ENCODE measurements at places on chromosomes 11 and 22. TPM values are rescaled to one million over a fixed set of nuclear protein-coding genes. Genes with fewer than 3 reads are reported as not detected.

DNA sequence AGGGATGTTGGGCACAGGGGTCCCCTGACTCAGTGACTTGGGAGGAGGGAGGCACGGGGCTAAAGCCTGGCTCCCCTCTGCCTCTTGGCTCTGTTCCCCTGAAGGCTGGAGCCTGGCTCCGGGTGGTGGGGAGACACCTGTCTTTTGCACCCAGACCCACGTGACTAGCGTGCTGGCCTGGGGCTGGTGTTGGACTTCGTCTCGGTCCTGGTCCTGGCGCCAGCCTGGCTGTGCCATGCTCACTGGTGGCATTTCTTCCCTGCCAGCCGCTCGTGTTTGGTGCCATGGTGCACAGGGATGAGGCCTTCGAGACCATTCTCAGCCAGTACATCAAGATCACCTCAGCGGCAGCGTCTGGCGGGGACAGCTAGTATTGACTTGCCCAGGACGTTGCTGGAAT lies 56.7 kb downstream of the GRAMD4 start:
- DNase-seq, result no peak

GRCh38 chr11:94400457-94400838 lies 771 bp downstream of the GPR83 start:
- DNase-seq, result no peak

DNA sequence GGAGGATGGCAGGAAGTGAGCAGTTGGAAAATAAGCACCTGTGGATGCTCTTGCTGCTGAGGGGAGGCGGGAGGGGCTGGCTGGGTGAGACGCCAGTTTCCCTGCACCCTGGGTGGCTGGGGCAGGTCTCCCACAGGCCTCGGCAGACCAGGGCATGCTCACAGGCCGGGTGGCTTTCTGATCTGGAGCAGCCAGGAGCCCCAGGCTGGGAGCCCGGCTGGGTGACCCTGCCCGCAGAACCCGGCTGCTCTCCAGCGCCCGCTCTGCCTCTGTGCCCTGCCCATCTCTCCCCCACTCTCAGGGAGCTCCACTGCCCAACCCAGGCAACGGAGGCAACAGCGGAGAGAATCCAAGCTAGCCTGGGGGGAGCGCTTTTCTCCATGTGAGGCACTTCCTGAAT lies 24.6 kb downstream of the DCPS start:
- no peak for DNase-seq

- no peak for DNase-seq
These were observed 16.9 kb upstream of the ANKK1 start for GRCh38 chr11:113370634-113371033.

- DNase-seq, result peak; percentile 80
These were observed 47.3 kb downstream of the NRXN2 start for GRCh38 chr11:64675450-64676260.

DNA sequence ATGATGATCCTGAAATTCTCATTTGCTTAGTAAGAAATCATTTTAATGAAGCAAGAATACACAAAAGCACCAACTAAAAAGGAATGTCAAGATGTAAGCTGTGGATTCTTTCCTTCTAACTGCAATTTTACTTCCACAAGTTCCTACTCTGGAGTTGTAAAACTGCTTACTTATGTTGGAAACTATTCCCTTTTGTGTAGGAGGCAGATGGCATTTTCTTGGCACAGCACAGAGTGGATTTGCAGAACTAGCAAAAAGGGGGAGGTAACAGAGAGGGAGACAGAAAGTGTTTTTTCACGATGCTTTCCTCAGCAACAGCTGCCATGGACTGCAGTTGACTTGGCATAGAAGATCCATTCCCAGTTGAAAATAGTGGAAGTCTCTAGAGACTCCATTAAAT lies 1112.0 kb upstream of the RAG2 start:
- DNase-seq, result no peak

DNA sequence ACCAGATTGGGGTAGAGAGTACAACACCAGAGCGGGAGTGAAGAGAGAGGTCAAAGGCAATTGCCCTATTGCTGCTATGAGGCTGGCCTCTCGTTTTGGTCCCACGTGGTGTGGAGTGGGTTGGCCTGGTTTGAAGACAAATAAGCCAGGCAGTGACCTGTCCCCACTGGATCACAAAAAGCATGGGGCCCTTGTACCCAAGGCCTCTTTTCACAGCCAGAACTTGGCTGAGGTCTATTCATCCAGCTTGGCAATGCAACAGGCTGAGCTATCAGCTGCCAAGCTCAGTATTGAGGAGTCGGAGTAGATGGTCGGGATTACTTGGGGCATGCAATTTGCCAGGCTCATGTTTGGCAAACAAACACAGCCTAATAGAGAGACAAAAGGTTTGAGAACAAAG lies 19.2 kb upstream of the GALNT18 start:
- DNase-seq, result no peak

GRCh38 chr11:7422544-7423331 lies 62.6 kb upstream of the OLFML1 start:
- DNase-seq, result no peak

DNA sequence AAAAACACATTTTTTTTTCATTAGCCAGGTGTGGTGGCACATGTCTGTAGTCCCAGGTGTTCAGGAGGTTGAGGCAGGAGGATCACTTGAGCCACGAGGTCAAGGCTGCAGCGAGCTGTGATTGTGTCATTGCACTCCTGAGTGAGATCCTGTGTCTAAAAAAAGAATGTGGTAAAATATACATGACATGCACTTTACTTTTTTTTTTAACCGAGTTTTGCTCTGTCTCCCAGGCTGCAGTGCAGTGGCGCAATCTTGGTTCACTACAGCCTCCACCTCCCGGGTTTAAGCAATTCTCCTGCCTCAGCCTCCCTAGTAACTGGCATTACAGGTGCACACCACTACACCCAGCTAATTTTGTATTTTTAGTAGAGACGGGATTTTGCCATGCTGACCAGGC lies 22.5 kb upstream of the CLDN5 start:
- DNase-seq, result no peak

- no peak for DNase-seq
These were observed 593.6 kb downstream of the ETS1 start for GRCh38 chr11:127993788-127994187.

DNA sequence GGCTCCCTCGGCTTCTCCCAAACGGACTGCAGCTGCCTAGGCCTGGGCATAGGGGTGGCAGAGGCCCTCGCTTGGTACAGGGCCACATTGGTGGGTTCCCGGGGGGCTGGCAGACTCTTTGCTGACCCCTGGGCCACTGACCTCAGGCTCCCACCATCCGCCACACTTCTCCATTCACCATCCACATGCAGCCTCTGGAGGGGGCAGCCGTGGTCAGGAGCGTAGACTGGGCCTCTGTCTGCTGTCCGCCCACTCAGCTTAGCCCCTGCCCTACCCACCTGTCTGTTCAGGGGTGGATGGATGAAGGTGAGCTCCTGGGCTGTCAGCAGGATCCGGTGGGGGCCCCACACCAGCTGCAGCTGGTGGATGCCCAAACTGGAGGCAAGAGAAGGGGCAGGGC lies 45.7 kb upstream of the LRRC32 start:
- DNase-seq, result no peak

DNA sequence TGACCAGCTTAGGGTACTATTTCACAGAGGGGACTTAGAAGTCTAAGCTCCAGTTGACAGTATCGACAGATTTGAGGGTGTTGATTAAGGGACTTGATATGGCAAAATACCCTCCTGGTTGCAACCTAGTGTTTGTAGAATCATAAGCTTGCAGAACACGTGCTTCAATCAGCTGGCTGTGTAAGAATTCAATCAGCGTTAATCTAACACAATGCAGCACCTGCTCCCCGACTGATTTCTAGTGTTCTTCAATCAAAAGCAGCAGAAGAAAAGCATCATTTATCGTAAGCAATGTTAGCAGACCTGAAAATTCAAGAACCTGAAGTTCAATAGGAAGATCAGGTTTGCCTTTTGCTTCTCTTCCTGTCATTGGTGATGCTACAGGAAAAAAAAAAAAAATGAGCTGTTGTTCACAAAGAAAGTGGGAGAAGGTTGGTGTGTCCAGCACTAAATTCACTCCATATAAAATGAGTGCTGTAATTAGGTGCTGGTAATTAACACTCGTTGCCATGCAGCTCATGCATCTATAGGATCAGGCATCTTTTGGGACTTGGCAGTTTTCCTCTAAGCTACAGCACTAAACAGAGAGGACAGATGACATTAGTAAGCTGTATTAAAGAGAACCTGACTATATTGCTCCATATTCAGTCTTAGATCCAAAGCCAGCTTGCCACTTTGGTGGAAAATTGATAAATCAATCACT lies 840.3 kb downstream of the OPCML start:
- no peak for DNase-seq

DNA sequence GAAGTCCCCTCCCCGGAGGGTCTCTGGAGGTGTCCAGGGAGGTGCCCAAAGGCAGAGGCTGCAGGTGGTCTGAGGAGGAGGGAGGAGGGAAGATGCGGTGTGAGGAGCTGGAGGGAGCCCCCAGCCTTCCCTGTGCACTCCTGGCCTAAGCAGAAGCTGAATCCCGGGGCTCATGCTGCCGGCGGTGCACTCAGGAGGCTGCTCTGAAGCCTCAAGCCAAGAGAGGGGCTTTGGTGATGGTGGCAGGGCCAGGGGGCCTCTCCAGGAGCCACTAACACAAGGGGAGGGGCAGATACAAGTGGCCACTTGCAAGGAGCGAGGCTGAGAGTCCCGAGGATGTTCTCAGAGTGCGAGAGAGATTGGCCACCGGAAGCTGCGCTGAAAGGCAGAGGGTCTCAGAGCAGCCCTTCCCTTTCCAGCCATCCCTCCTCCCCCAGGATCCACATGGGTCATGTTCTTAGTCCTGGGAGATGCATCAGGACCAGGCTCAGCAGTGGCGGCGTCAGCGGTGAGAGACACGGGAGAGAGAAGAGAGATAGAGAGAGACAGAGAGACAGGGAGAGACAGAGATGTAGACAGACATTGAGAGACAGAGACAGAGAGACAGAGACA lies 774 bp upstream of the MRGPRG start:
- no peak for DNase-seq

DNA sequence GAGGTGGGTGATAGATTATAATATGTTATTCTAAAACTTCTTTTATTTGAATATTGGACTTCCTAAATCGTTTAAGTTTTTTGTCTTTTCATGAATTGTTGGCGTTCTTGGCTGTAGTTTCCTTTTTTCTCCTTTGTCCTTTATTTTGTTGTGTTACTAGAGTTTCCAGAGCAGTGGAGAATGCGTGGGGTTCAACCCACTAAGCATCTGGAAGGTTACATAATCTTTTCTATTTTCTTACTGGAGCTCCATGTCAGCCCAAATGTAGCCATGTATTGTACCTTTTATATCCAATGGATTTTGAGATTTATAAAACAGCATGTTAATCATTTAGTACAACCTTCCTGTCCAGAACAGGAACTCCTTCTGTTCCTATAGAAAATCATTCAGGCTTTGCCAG lies 63.2 kb downstream of the PPP6R3 start:
- no peak for DNase-seq

DNA sequence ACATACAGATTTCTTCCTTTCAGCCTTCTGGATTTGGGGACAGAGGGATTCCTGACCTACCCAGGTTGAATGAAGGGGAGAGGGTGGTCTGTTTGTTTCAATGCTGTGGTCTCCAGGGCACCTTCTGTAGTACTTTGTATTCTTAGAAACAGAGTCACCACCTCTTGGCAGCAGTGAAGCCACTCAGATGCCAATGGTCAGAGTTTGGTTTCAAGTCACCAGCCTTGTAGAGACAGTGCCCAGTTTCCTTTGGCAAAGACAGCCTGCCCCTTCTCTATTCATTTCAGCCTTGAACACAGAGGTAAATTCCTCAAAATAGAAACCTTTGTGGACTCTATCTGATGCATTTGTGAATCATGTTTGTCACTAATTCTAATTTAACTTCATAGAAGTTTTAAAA lies 111.7 kb upstream of the RASSF10 start:
- DNase-seq, result peak; percentile 75

DNA sequence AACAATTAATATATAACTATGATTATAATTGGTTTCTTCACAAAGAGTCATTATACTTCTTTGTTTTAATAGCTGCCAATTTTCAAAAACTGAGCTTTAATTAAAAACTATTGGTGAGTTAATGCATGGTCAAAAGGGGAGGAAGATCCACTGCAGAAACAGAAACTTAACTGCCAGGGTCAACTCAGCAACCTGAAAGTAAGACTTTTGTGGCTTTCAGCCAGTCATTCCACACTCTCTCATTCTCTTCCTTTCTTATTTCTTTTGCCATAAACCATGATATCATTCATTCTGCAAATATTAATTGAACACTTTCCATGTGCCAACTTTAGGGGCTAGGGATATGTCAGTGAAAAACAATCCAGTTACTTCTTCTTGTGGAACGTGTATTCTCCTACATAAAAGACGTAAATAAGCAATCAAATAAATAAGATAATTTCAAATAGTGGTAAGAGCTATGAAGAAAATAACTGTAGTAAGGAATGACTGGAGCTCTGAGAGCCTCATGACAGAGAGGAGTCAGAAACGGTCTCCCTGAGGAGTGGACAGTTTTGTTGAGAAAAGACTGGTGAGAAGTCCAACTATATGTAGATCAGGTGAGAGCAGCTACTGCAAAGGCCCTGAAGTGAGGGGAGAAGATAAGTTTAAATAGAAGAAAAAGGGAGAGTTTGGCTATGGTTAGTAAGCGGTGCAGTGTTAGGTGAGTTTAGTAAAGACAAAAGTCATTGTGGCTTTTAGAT lies 130.5 kb downstream of the GRIA4 start:
- no peak for DNase-seq

DNA sequence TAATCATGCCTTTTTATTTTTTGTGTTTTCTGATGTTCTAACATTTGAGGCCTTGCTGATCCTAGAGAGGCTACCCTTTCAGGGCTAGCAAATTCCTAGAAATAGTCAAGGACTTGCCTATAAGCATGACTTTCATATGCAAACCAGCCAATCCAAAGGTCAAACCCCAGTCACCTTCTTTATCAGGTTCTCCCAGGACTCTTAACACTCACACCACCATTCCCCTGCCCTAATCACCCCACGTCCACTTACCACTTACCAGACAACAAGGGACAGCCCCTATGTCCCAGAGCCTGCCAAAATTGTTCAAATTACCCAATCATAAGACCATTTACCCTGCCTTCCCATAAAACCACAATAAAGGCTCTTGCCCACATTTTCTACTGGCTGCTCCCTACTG lies 1339.8 kb downstream of the LRRC4C start:
- no peak for DNase-seq

DNA sequence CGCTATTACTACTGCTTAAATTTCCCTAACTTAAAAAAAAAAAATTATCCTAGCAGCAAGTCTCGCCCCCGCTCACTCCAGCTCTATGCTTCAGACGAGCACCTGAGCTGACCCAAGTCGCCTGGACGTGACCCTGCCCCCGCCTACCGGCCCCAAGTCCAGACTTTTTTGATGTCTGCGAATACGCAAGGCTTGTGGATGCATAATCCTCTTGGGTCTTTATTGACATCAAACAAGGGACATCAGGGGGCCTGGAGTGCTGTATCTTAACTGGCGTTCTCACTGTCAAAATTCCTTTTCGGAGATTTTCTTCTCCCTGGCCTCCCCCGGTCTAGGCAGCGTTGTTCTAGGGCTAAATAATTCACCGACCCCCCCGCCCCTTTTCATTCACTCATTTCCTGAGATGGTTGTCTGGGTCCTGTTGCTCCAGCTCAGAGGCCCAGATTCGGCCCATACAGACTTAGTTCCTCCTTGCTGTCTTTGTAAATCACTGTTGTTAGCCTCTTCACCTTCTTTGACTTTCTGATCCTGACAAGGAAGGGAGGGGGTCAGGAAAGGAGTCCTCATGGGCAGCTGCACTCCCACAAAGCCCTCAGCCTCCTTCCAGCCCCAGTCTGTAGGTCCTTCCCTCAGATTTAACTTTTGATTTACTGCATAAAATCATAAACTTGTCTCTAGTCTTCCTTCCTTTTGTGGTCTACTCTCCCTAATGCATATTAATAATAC lies 601 bp upstream of the LRP4 start:
- no peak for DNase-seq

Gene AGBL2
- polyA plus RNA-seq, result 0.04 TPM

Gene IL18
- polyA plus RNA-seq, result 4.2 TPM

Gene APOBEC3A
- 0.22 TPM for polyA plus RNA-seq

Gene RBM4
- polyA plus RNA-seq, result 60.5 TPM

Gene SERGEF
- 105 TPM for polyA plus RNA-seq

Gene B3GAT1
- 0.04 TPM for polyA plus RNA-seq
